ENCODE measurements at places on chromosomes 5 and 9.

GRCh38 chr9:135329571-135330306, 149.8 kb upstream of the PPP1R26 start:
- no peak for DNase-seq

DNA sequence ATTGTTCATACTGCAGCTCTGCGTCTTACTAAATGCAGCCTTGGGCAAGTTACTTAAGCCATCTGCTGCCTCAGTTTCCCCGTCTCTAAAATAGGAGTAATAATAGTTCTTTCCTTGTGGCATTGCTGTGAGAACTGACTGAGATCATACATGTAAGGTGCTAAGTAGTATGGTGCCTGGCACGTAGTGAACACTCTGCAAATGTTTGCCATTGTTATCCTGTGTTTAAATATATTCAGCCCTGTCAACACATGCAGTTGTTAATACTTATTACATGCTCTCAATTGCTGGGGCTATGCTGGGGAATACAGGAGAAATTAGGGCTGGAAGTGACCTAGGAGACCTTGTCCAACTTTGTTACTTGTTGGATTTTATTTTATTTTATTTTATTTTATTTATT, 105.2 kb upstream of the RAI14 start:
- DNase-seq: no peak

- peak; percentile 73 for DNase-seq
Observed at GRCh38 chr5:91332267-91333045, 50.7 kb downstream of the ARRDC3 start.

DNA sequence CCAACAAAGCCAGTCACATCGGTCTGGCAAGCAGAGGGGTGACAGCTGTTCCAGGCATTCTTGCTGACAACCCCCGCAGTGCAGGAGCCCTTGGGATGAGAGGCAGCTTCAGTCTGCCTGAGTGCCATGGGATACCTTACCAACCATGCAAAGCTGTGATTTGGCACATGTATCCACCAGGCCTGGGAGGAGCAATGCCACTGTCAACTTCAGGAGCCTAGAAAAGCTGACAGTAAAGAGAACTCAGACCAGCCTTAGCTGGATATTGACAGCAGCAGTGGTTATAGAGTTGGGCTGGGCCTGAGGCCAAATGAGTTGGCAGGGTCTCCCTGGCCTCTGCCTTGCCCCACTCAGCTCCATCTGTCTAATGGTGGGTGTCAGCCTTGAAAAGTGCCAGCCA, 10.1 kb upstream of the PLPPR1 start:
- DNase-seq: no peak
